ENCODE measurements at places on chromosomes 6 and 20.

DNA sequence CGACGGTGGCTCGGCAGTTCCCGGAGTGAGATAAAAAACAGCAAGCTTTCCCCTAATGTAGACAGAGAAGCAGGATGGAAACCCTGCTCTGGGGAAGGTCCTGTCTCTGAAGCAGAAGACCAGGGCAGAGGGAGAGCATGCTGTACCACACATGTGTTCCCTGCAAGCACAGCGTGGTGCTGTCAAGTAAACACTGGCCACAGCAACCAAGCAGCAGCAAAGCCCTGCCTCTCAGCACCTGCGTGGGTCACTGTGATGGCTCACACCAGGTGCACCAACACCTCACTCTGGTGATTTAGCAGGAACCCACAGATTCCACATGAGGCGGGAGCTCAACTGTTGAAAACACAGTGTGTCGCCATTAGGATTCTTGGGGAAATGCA, 65.2 kb upstream of the TXNDC5 start:
- no peak for DNase-seq

DNA sequence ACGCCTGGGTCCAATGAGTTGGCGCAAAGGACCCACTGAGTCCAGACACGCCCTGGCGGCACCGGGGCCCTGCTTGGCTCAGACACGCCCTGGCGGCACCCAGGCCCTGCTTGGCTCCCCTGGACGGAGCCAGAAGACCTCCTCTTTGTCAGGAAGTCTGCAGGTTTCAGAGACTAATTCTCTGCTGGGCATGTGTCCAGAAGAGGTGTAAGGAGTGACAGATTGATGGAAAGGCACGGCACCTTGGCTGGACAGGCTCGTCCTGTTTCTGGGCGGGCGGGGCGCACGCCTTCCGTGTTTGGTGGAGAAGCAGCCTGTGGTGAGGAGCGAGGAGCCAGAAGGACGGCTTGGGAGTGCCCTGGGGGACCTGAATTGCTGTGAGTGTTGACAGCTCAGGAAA, 23.1 kb upstream of the DACT2 start:
- DNase-seq = no peak

DNA sequence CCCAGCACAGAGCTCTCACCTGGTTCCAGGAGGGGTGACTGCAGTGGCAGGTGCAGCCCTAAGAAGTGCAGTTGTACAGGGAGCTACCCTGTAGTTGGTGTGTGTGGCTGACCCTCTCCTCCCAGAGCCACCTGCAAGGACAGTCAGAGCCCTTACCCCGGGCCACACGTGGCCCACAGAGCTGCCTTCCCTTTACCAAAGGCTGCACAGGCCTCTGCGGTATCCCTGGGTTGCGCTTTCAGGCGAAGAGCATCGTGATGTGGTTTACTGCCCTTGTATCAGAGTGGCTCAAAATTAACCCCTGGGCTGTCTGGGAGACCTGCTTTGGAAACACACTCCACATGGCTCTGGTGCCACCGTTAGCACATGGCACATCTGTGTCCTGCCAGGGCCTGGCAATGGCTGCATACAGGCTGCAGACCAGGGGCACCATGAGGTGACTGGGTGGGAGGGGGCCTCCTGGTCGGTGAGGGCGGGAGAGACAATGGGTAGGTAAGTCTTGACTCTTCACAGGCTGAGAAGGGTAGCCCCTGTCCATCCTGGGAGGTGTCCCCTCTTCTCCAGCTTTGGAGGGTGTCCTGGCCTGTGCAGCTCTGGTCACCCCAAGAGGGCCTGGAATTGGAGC, 81.5 kb downstream of the CDH4 start:
- no peak for DNase-seq

DNA sequence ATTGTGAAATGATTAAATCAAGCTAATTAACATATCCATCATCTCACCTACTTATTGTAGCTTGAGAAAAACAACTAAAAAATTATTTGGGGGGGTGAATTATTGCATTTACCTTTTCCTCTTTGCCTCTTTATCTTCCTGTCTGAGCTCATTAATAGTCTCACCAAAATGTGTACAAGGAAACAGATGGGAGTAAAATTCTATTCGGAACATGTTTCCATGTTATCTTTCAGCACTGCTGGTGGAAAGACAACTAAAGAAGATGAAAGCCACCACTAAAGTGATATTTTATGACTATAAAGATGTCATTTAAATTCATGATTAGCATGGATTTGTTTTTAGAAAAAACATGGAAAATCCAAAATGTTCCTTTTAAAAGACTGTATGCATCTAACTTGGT, 102.6 kb downstream of the SYNE1 start:
- DNase-seq = no peak

DNA sequence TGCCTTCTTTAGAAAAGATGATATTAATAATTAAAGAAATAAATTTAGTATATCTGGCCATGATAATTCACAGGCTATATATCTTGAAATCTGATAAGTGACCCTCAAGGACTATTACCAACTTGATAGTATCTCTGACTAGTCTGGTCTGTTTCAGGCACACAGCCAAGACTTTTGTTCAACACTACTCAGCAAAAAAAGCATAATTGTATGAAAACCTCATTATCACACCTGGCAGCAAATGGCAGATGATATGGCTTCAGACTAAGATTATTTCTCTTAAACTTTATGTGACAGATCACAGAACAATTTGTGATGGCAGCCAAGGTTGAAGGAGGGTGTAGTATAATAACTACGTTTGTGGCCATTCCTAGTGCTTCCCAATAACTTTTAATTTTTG, 114.7 kb downstream of the RWDD2A start:
- DNase-seq = no peak

DNA sequence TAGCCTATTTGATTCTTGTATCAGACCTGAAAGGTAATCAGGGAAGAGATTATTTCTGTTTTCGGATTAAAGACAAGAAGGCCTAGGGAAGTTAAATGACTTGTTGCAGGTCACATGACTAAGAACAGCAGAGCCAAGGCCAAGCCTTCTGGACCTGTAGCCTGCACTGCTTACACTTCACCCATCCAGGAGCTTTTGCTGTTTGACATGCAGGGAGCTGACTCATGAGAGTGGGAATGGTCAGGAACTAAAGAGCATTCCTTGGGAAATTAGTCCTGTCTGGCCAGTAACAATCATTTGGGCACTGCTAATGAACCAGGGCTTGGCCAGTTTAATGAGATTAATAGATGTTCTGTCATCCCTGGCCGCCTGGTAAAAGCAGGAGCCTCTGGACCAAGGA, 46.8 kb downstream of the EIF2S2 start:
- peak; percentile 37 for DNase-seq

DNA sequence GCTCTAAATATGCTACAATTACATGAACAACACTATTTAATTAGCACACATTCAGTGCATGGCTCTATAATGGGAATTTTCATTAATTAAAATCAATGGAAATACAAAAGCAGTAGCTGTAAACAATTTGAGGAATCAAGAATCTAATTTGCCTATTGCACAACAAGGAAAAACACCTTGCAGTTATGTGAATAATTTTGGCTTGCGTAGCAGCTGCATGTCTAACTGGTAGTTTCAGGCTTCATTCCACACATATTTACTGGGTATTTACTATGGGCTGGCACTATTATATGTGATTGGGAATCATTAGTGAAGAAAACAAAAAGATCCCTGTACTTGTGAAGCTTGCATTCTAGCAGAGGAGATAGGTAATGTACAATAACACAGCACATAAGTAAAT, 26.4 kb downstream of the KIF6 start:
- no peak for DNase-seq

All from WERI-Rb-1 (cell line).